Karpas-422 (cell line): ENCODE measurements at places on chromosomes 6 and 20.
A peak's percentile ranks its signal among the peaks of the same experiment; 100 is the strongest.

DNA sequence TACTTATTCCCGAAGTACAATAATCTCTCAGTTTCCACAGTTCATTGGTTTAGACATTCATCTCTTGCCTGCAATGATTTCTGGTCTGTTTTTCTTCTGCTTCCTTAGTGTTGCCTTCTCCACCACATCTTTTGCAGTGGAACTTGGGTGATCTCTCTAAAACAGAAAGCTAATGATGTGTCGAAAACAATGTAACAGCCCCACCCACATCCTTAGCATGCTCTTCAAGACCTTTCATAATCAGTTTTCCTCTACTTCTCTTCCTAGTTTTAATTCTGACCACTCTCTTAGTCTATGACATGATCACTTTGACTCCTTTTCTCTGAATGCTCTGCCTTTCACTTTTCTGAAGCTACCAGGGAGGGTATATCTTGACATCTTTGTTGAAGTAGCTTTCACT, 1007.9 kb upstream of the CITED2 start:
- no peak for DNase-seq

- no peak for DNase-seq
Measured at GRCh38 chr6:115058414-115059211, 715.8 kb upstream of the HS3ST5 start.

DNA sequence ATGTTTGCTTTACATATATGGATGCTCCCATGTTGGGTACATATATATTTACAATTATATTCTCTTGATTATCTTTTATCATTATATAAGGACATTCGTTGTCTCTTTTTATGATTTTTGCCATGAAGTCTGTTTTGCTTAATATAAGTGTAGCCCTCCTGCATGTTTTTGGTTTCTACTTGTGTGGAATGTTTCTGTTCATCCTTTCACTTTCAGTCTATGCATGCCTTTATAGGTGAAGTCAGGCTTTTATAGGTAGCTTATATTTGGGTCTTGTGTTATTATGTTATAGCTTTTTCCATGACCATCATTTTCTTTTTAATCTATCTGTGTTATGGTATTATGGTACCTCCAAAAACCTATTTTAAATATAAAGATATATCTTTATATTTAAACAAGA, 612.5 kb upstream of the HS3ST5 start:
- DNase-seq, result no peak

DNA sequence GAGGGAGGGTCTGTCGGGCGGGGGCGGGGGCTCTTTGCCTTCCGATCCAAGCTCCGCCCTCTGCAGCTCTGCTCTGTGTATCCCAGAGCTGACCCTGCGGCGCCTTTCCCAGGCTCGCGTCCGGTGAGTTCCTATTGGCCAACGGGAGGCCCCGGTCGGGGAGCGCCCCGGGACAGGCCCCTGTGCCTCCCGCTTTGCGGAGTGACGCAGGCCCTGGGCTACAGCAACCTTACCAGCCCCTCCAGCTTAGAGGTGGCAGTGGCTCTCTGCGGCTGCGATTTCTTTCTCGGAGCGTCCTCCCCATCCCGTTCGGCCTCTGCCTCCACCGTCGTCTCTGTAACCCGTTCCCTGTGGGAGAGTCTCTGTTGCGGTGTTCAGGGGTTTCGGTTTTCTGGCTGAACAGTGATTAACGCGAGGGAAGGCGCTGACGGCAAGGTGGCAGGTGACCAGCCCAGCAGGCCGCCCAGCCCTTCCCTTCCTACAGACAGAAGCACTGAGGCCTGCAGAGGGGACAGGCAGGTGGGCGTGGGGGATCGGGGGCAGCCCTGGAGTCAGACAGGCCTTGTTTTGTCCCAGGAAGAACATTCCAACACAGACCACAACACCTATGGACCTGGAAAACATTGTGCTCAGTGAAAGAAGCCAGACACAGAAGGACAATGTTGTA, 18.1 kb upstream of the CEBPB start:
- no peak for DNase-seq

DNA sequence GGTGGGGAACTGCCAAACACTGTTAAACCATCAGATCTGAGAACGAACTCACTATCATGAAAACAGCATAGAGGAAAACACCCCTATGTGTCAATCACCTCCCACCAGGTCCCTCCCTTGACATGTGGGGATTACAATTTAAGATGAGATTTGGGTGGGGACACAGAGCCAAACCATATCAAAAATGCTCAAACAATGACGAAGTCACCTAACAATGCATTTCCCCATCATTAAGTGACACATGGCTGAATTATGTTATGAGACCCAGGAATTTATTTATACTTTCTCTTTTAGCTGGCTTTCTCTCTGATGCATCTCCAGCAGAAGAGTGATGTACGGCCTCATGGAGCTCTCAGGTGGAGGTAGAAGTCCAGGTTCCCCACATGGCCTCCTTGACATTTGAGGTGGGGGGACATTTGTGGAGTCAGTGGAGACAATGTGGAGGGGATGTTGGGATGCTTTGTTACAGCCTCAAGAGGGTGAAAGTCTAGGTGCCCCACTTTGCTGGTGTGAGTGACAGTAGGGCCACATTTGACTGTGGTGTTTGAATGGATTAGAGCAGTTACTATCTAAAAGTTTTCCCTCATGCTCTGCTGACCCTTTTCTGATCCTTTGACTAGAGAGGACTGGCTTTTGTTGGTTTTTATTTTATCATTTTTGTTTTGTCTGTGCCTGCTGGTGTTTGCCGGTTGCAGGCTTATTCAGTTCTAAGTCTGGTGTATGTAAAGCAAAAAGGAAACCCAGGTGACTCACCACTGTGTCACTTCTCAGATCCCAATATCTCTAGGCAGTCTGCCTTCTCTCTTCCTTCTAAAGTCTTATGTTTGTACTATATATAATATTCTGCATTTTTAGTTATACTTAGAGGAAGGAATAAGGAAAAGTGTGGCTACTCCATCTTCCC, 18.5 kb upstream of the DCBLD1 start:
- no peak for DNase-seq

GRCh38 chr20:60048634-60049521, 90.7 kb downstream of the CDH26 start:
- DNase-seq, result peak; percentile 60

DNA sequence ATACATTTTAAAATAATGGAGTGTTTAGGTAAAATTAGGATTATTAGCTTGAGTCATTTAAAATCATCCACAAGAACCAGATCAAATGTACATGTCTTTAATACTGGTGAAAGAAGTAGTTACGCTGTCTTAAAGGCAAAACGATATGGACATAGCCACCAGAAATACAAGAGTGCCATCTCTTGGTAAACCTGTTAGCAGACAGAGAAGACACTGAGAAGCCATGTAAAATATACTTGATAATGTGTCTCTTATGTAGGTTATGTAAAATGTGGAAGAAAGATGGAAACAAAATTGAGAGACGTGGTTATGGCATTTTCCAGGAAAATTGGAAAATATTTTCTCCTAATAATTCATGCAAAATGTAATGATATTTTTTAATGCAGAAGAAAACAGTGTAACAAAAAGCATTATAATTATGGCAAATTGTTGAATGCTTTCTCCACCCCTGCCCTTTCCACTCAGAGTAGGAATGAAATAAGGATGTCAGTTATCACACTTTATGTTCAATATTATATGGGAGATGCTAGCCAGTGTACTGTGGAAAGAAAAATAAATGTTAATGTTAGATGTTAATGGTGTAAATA, 12.2 kb upstream of the SLC17A2 start:
- DNase-seq, result peak; percentile 83

DNA sequence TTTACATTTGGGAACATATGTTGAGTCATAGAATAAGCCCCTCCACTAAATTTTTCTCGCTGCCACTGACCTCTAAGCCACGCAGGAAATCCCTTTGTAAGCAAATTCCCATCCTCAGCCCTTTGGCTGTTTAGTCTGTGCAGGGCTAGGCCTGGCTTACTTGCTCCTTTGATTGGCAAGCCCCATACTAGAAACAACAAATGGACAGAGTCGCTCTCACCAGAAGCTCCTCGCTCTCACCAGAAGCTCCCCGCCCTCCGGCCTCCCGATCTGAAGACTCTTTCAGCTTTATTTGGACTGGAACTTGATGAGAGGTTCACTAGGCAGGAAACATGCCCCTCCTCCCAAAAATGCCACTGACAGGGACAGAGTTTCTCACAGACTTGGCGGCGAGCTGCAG, 149.2 kb upstream of the EXOC2 start:
- no peak for DNase-seq

DNA sequence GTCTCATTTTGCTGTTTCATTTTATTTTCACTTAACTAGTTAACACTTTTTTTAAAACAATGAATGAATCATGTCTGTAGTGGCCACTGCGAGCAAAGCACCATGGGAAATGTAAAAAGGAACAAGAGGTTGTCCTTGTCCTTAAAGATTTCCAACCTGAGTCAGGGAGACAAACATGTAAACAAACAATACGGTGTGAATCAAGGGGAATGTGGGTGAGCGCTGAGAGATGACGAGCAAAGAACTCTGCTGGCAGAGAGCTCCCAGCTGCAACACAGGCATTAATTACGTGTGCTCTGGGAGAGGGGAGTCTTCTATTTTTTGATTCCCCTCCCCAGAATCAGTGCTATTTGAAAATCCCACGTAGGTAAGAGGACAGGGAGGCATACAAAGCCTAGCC, 84.3 kb downstream of the ATXN1 start:
- DNase-seq, result no peak

- DNase-seq, result no peak
Measured at GRCh38 chr20:50292591-50293283, 102.1 kb downstream of the CEBPB start.

GRCh38 chr6:90198758-90199425, 97.8 kb downstream of the BACH2 start:
- no peak for DNase-seq

DNA sequence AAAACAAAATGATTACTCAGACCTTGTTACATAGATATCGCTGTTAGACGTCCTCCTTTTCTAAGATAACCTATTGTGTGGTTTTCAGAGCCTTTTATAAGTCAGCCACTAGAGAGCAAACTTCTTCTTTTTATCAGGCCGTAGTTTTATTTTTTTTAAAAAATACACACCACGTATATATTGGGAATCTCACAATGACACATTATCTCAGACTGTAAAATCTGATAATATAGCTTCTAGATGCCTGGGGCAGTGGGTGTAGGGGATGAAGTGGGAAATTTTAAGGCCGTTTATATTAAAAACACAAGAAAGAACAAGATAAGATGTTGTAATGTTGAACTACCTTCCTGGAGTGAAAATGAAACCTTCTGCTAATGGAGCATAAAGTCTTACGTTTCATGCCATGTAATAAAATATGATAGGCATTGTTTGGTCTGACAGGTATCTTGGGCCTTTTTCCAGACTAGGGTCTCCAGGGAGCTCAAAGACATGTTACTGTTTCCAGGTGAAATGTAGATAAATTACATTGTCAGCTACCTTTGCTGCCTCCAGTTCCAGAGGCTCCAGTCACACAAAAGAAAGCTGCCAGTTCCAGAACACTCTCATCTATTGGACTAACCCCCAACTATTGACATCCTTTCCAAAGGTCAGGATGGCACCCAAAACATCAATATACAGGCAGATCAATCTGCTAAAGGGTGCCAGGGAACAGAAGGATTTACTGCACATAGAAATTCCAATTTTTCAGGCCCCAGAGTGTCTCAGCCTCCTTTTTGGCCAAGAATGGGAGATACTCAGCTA, 130.2 kb upstream of the AKIRIN2 start:
- DNase-seq, result peak; percentile 78

- no peak for DNase-seq
Measured at GRCh38 chr20:64247970-64248841, 7.3 kb upstream of the PCMTD2 start.

DNA sequence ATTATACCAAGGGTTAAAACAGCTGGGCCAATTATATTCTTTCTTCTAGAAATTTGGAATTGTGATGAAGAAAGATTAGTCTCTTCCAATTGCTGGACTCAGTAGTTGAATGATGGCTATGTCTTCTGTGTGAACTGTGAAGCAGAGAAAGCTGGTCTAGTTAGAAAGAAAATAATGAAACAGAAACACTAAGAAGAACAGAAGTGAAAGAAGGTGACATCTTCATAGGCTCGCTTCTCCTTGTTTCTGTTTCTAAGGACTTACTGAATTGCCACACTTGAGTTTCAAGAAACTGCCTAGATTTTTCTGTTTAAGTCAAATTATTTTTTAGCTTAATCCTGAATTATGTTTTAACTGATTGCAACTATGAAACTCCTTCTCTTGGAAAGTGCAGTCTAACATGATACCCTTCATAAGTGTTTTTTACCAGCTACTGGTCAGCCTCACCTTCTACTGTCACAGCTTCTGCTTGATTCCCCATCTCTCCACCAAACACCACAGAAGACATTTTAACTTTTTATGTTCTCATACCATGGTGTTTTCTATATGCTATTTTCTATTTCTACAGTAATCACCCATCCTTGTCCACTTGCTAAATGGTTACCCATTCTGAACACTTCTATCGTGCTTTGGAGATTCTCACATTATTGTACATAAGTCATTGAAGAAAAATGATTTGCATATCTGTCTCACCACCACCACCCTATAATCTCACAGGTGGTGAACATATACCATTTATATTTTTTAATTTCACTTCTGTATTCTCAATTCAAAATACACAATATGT, 268.8 kb downstream of the GRIK2 start:
- DNase-seq, result no peak
